ENCODE measurements at places on chromosomes 6 and 20. TPM values are rescaled to one million over a fixed set of nuclear protein-coding genes. Genes with fewer than 3 reads are reported as not detected.

The HLA-DOB gene
- 0.32 TPM for total RNA-seq

The BCAS1 gene
- 0.66 TPM for total RNA-seq

The PROKR2 gene
- not detected for total RNA-seq

The CRYBG1 gene
- total RNA-seq = 10.1 TPM

The LY6G6C gene
- not detected for total RNA-seq

The VGLL2 gene
- not detected for total RNA-seq

The TPBG gene
- 37.7 TPM for total RNA-seq

The KIFC1 gene
- total RNA-seq = 120 TPM

The IL20RA gene
- total RNA-seq = not detected

All from SJSA1 (cell line).